Stimulated activated CD4-positive, alpha-beta T cell treated with anti-CD3 and anti-CD28 coated beads, TNF-alpha, amount 100 ng/mL, for 4 hours (primary cell): ENCODE measurements at places on chromosomes 5 and 9.

- no peak for DNase-seq
Measured at GRCh38 chr9:105608721-105609598, 51.0 kb downstream of the FKTN start.

DNA sequence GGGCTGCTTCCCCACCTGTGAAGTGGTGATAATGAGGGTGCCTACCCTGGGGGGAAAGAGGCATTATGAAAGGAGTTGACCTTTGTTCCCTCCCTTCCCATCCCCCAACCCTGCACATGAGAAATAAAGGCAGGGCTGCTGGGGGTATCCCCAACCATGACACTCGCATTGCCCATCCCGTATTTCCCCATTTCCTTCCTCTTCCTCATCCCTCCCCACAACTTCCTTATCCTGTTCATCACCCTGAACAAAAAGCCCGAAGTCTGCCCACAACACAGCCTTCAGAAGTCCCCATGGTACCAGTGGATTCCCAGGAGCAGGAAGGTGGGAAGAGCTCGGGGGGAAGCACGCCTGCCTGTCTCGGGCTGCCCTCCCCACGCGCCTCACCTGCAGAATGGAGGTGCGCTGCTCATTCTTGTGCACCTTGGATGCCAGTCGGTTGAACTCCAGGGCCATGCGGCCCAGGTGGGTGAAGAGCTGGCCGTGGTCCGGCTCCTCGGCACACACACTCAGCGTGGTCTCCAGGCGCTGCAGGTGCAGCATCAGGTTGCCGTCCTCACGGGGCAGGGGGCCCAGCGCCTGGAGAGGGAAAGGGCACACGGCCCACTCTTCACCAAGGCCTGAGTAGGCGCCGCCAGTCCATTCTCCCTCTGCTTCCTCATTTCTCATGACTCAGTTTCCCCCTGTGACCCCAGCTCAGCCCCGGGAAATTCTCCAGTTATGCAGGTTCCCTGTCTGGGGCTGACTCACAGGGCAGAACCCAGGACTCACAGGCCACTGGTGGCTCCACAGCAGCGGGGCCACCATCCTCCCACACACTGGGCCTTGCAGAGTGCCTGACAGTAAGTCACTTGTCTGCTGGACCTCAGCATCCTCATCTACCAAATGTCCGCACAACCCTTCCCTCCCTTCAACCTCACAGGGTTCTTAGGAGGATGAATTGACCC is 24.2 kb downstream of the TNIP1 start:
- no peak for DNase-seq

DNA sequence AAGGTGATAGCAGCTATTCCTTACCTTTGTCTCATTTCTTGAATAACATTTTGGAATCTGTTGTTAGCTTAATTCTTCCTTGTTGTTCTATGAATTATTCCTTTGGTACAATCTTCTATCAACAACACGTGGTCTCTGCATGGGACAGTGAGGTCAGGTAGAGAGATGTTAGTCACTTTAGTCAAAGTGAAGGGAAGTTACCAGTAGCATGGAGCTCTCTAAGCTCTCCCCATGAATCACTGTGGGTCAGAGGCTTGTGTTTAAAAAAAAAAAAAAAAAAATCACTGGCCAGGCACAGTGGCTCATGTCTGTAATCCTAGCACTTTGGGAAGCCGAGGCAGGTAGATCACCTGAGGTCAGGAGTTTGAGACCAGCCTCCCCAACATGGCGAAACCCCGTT is 116.0 kb downstream of the GOLPH3 start:
- no peak for DNase-seq

DNA sequence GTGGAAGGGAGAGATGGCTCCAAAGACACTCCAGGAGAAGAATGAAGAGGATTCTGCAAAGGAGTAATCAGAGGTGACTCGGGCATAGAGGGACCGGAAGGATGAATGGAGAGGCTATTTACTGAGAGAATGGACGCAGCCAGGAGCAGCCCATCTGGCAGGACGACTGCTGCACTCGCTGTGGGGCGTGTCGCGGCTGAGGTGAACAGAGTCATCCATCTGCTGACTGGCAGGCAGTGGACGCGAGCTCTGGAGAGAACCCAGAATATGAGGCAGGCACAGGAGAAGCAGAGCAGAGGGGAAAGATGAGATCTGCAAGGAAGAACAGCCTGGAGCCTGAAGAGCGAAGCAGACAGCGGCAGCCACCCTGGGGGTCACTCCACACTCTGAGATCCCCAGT is 16.4 kb downstream of the FGF1 start:
- DNase-seq: no peak

- no peak for DNase-seq
Measured at GRCh38 chr5:124745928-124746915, at the start of gene ZNF608. Gene ZNF608, minus strand, starts transcription at chr5:124746639. Its CDS starts 1,650 bp downstream, at chr5:124744989.

- no peak for DNase-seq
Measured at GRCh38 chr9:72592502-72593403, 71.3 kb downstream of the TMC1 start.

GRCh38 chr5:90549729-90550275 is 8.8 kb upstream of the ADGRV1 start:
- no peak for DNase-seq

DNA sequence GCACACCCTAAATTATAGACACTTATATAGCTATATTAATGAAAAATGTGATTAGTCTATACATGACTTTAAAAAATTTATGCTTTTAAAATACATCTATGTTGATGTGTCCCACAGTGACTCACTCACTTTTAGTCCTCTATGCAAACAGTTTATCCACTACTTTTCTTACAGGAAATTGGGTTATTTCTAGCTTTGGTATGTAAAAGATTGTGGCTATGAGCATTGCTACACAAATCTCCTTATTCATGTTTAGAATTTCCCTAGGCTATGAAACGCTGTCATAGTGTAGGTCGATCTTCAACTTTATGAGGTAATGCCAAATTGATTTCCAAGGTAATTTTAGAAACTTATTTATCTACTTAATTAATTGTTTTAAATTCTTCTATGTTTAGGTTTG is 687.4 kb downstream of the PRR16 start:
- no peak for DNase-seq

DNA sequence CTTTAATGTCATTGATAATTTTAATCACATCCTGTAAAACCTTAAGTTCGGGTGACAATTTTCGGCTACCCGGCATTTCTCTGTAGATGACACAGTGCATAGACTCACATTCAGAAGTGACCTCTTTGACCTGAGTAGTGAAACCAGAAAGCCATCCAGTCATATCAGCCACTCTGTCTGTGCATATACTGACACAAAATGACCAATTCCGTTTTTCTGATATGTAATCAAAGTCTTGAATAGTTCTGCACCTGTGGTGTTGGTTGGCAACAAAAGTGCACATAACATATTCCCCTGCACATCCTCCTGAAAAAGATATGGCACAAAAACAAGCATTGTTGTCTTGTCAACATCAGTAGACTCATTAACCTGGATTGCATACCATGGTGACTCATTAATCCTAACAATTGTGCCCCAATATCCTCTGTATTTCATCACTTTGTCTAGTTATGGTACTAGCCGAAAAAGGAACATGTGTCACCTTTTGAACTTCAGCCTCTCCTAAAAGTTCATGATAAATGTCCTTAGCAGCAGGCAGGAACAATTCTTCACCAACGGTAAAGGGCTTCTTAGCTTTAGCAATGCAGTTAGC is 4.6 kb upstream of the HNRNPA0 start:
- no peak for DNase-seq

GRCh38 chr5:83400241-83400640 is 71.3 kb upstream of the VCAN start:
- no peak for DNase-seq

DNA sequence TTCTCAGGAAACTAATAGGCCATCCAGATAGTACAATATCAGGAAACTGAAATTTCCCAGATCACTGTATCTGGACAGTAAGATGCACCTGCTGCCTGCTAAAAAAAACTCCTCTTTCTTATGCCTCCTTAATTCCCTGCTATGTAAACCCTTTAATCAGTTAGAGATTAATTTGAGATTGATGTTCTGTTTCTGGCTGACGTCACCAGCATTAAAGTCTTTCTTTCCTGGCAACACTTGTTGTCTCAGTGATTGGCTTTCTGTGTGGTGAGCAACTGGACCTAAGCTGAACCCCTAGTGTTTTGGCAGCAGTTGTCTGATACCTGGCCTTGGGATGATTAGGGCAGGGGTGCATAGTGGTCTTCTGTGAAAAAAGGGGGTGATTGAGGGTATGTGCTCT is 175.8 kb downstream of the TENT4A start:
- DNase-seq: no peak

DNA sequence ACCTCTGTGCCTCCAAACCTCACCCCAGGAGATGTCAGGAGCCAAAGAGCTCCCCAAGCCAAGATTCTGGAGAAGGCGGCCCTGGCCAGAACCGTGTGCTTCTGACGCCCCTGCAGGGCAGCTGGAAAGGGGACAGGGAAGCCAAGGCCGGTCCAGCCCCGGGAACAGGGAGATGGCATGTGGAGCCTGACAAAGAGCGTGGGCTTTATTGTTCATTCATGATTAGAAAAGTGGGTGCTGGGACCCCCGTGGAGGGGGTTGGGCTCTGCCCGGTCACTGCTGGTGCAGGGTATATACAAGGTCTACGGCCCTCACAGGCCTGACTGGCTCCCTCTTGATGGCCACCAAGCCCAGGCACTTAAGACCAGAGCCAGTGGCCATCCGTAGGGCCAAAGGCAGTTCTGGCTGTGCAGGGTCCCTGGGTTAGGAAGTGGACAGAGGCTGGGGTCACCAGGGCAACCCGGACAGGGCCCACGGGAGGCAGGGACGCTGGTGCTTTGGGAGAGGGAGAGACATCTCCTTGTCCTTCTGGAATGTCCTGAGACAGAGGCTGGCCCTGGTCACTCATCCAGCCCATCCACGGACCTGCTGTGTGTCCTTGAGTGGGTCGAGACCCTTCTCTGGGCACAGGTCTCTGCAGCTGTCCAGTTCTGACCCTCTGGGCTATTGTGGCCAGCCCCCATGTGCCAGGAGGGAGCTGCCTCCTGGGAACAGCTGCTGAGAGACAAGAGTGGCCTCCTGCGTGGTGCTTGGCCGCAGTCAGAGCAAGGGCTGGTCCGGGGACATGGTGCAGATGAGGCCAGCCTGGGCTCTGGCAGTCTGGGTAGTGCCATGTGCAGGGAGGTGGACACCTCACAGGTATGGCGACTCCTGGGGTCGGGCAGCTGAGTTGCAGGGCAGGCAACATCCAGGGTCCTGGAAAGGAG is 12.5 kb downstream of the NINJ1 start:
- DNase-seq: no peak

- DNase-seq: no peak
Measured at GRCh38 chr5:14574096-14574495, 7.5 kb upstream of the OTULINL start.

GRCh38 chr5:138632900-138633489 is 57.8 kb upstream of the HSPA9 start:
- DNase-seq: no peak

DNA sequence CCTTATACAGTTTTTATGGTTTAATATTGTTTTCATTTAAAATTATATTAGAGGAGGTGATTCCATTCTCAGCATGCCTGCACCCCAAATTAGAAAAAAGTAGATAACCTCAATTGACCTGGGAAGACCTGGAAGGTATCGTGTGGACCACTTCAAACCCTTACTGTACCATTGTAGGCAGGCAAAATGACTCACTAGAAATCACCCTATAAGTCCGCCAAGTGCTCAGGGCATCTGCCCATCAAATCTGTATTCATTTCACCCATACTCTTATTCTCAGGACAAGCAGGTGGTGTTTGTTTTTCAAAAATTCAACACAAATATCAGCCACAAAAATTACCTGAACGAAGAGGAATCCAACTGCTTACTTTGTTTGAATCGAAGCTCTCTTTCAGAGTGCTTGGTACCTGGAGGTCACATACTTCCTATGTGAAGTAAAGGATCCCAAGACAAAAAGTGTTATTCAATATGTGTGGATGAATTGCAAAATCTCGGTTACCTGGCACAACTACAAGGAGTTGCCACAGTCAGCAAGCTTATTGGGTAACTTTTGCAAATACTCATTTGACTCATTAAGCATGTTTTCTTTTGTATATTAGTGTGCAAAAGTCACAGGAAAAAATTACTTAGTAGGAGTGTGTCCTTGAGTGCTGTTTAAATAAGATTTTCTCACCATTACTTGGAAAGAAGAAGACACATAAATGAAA is 216.2 kb downstream of the ENC1 start:
- DNase-seq: no peak

GRCh38 chr5:102902135-102902448 is 147.0 kb downstream of the PAM start:
- DNase-seq: no peak

GRCh38 chr9:98085944-98086343 is 29.4 kb downstream of the NANS start:
- no peak for DNase-seq

DNA sequence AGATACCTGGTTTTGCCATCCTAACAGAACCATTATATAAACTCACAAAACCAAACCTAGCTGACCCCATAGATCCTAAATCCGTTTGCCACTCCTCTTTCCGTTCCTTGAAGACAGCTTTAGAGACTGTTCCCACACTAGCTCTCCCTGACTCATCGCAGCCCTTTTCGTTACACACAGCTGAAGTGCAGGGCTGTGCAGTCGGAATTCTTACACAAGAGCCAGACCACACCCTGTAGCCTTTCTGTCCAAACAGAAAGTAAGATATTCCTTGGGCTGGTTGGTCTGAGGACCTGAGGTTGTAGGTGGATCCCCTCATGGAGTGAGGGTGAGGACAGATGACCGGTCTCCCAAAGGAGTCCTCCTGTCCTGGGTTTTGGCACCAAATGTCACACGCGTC is 56.7 kb upstream of the NAA35 start:
- no peak for DNase-seq

DNA sequence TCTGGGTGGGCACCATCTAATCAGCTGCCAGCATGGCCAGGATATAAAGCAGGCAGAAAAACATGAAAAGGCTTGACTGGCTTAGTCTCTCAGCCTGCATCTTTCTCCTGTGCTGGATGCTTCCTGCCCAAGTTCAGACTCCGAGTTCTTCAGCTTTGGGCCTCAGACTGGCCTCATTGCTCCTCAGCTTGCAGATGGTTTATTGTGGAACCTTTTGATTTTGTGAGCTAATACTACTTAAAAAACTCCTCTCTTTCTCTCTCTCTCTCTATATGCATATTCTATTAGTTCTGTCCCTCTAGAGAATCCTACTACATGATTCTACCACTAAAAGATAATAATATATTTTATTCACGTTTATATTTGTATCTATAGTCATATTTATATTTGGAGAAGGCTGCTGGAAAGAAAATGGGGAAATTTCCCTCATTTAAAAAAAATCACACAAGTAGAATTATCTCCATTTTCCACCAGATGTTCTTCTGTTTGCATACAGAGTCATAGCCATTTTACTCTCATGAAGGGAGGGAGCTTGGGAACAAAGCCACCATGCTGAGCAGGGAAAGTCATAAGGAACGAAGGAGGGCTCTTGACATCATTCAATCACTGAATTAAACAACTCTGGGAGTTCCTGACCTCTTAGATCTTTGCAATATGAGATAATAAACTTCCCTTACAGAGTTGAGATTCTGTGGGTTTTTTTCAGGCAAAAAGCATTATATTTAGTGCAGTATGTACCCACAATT is 1137.4 kb upstream of the CDH18 start:
- DNase-seq: no peak

- no peak for DNase-seq
Measured at GRCh38 chr5:39486361-39486760, 61.6 kb upstream of the DAB2 start.

- no peak for DNase-seq
Measured at GRCh38 chr5:55523293-55523692, 11.5 kb downstream of the PLPP1 start.

GRCh38 chr5:57432876-57433275 is 49.7 kb downstream of the ACTBL2 start:
- no peak for DNase-seq

GRCh38 chr9:26346942-26347477 is 545.6 kb downstream of the CAAP1 start:
- no peak for DNase-seq
